ENCODE measurements at places on chromosomes 11 and 22.

- H3K36me3 ChIP-seq, result peaks cover 4% of the 10 kb centered on the region
- H3K27ac ChIP-seq, result no peak overlapping the region
- DNase-seq, result peak; percentile 36
- H3K4me1 ChIP-seq, result peaks cover 5% of the 10 kb centered on the region
Observed at GRCh38 chr11:17014833-17015626, 816 bp upstream of the PLEKHA7 start.

GRCh38 chr22:30481711-30482110 is 9.9 kb upstream of the SEC14L3 start:
- H3K36me3 ChIP-seq, result no peaks in the 10 kb centered on the region
- no peak overlapping the region for H3K27ac ChIP-seq
- no peaks in the 10 kb centered on the region for H3K27me3 ChIP-seq
- H3K4me3 ChIP-seq, result no peak overlapping the region

- H3K4me1 ChIP-seq, result no peaks in the 10 kb centered on the region
- no peak overlapping the region for H3K27ac ChIP-seq
- no peaks in the 10 kb centered on the region for H3K27me3 ChIP-seq
- no peak overlapping the region for H3K4me3 ChIP-seq
- DNase-seq, result no peak
Observed at GRCh38 chr11:94279996-94280395, 24.4 kb upstream of the IZUMO1R start.

DNA sequence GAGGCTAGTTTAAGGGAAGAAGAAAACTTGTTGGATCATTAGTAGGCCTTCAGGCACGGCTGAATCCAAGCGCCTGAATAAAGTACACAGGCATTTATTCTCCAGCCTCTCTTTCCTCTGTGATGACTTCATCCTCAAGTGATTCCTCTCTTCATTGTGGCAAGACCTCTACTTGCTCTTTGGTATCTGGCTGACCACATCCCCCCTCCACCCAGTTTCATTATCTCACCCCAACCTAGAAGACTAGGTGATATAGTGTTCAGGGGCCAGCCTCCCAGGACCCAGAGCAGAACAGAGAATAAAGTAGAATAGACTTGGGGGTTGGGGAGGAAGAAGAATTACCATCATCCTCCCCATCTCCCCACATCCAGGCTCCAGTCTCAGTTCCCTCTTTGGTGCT is 189.3 kb downstream of the MIAT start:
- no peak for DNase-seq
- no peak overlapping the region for H3K27ac ChIP-seq
- H3K27me3 ChIP-seq, result peaks cover 2% of the 10 kb centered on the region
- H3K4me3 ChIP-seq, result no peak overlapping the region
- no peaks in the 10 kb centered on the region for H3K4me1 ChIP-seq
